ENCODE measurements at places on chromosomes 1 and 21.

GRCh38 chr1:95207223-95207935 is 26.6 kb upstream of the RWDD3 start:
- no peak for DNase-seq

DNA sequence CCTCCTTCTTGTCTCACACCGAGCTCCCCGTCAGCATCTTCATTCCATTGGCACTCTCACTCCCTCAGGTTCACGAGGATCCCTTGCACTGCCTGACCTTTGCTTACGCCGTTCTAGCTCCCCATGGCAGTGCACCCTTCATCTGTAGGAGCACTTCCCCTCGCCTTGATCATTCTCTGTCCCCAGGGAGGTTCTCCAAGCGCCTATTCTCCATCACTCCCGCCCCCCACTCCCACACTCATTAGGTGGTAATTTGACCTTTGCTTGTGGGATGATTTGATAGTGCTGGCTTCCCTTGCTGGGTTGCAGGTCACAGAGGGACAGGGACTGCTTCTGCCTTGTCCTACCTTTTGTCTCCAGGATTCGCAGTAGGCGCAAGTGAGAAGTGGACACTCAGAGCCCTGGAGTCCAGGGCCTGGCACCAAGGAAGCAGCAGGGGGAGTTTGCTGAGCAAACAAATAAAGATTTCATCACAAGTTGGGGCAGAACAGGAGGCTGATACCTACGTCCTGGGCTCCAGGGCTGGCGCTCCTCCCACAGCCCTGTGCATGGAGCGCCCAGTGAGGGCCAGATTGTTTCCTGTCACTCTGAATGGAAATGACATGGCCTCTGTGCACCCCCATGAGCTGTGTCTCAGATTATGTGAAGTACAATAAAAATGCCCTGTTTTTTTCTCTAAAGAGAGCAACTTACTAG is 82.0 kb upstream of the RUNX3 start:
- no peak for DNase-seq

- no peak for DNase-seq
Observed at GRCh38 chr21:44269090-44269489, 7.4 kb upstream of the DNMT3L start.

DNA sequence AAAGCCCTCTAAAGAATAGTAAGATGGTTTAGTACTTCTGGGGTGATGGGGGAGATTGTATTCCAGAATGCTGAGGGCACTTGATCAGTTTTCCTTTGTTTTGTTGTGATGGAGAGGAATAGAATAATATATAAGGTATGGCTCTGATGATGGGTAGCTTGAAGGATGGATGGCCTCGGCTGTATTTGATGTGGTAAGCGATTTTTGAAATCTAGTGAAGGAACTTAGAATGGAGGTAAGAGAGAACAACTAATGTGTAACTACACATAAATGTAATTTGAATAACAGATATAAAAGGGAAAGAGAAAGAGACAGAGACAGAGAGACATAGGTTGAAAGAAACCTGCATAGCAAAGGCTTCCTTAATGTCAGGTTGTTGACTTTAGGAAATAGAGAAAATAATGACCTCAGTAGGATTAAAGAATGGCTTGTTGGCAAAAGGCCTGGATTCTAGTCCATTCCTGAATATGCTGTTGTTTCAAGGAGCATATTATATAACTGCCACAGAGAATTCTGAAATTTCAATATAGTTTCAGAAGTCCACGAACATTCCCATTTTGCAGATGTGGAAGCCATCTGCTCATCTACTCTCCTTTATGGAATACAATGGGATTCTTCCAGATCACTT is 58.7 kb downstream of the NIBAN1 start:
- DNase-seq = no peak

- DNase-seq = no peak
Observed at GRCh38 chr1:61808968-61809367, 66.7 kb downstream of the PATJ start.

DNA sequence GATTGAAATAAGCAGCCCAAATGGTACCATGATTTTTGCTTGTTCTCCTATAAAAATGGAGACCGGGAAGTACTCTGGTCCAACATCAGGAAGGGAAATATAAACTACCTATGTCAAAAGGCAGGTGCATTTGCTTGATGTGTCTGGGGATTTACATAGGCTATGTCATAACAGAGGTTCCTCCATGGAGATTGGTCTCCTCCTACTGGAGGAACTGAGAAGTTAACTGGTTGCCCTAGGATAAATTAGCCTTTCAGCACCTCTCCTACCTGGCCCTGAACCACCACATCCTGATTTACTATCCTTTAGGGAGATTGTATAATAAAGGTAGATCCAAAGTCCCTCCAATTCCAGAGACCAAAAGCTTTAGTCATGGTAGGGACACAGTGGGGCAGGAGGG is 1109.3 kb upstream of the B3GALT2 start:
- DNase-seq = no peak

GRCh38 chr1:59776960-59777852 is 37.5 kb upstream of the HOOK1 start:
- DNase-seq = no peak
